ENCODE measurements at places on chromosomes 3 and 15.

GRCh38 chr15:31367021-31367729 lies 40.5 kb downstream of the KLF13 start:
- no peak for DNase-seq

- no peak for DNase-seq
Observed at GRCh38 chr15:60102748-60103147, 98.6 kb downstream of the FOXB1 start.

DNA sequence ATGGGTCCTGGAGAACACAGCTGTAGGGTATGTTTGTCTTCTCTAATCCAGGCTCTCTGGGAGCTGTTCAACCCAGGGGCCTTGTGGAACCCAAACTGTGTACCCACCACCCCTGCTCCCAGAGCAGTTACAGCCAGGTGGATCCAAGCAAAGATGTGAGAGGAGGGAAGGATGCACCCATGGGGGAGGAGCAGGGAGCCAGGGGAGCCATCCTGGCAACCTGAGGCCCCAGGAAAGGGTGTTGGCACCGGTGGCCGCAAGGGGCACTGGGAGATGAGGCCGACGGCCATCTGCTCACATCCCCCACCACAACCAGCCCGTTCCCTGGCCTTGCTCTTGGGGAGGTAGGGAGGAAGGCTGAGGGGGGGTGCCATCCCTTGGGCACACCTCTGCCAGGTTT lies 43.2 kb downstream of the CMTM6 start:
- DNase-seq, result no peak

GRCh38 chr15:72312605-72313447 lies 7.1 kb downstream of the CELF6 start:
- DNase-seq, result no peak
